ENCODE measurements at places on chromosomes 2 and 18.
A peak's percentile ranks its signal among the peaks of the same experiment; 100 is the strongest.

- no peak for DNase-seq
Measured at GRCh38 chr2:46460241-46460921, 19.0 kb upstream of the TMEM247 start.

DNA sequence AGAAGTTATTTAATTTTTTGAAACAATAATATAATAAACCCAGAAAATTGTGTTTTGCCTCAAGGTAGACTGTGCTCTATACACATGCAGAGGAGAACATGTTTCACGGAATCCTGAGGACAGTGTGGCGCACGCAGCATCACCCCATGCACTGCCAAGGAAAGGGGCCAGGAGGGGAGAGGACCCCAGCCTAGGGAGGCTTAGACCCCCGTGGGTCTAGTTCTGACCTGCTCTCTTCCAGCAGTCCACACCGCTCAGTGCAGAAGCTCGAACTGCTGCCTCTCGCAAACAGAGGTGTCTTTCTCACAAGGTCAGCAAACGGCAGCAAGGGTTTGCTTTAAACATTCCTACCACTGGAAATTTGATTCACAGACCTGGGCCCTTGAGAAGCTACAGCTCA lies 51.5 kb upstream of the KIDINS220 start:
- no peak for DNase-seq

DNA sequence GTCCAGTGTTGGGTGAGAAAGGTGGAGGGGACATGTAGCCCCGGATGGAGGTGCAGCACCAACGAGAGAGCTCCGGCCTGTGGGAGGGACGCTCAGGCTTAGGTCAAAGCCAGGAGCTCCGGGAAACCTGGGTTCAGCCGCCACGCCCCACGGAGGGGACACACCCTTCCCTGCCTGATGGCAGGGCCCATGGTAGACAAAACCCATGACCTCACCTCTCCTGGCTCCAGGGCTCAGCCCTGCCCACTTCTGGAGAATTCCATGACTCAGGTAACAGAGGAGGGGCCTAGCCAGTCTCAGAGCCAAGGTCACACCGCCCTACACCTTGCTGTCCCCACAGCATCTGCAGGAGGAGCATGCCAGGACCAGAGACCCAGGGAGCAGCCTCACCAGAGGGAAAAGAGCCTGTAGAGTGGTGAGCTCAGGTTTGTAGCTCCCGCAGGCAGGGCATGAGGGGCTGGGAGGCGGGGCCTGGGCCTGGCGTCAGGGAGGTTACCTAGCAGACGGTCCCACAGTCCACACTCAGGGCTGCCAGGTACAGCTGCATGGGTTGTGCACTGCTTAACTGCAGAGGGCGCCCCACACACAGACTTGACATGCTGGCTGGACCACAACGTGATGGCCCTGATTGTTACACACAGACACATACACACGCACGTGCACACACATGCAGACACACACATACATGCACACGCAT lies 70.8 kb upstream of the SMAD7 start:
- DNase-seq: no peak

- DNase-seq: no peak
Measured at GRCh38 chr2:175036582-175037018, 31.4 kb upstream of the CHN1 start.

DNA sequence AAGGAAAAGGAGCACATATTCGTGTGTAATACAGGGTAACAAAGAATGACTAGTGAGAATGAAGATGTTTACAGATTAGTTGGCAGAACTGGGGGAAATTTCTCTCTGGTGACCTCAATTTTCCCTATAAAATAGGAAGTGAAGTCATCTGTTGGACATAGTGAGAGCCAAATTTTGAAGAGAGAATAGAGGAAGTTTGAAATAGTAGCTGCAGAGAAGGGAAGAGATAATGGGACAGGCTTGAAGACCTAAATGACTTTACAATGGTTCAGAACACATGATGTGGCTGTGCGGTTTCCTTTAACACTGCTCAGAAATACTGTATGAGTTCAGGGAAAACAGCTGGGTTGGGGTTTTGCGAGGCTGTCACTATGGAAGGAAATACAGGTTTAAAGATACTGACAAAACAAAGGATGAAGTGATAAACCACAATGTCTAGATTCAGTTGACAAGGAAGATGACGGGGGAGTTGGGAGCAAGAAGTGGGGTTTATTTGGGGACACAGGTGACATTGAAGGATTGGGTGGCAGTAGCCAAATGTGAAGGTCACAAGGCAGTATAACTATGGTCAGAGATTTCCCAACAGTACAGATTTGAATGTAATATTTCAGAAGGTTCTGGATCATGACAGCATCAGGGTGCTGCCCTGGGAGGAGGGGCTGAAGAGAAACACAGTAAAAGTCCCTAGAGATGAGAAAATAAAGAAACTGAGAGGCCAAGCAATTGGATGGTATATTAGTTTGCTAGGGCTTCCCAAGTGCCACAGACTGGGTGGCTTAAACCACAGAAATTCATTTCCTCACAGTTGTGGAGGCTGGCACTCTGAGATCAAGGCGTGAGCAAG lies 82.6 kb upstream of the TANK start:
- peak; percentile 39 for DNase-seq

DNA sequence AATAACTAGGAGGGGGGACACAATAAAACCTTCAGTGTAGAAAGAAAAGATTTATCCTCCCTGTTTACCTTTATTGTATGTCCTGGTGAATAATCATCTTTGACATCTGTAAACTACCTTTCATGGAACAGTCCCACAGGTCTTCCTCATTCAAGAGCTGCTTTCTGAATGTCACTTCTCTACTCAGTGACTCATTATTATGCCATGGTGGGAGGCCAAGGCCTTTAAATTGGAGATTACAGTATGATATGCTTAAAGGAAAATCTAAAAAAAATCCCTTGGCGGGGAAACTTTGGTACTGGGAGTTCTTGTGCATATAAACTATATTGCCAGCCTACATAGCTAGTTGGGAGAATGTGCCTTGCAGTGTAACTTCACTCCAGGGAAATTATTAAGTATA lies 713.0 kb downstream of the TDRD15 start:
- DNase-seq: no peak

DNA sequence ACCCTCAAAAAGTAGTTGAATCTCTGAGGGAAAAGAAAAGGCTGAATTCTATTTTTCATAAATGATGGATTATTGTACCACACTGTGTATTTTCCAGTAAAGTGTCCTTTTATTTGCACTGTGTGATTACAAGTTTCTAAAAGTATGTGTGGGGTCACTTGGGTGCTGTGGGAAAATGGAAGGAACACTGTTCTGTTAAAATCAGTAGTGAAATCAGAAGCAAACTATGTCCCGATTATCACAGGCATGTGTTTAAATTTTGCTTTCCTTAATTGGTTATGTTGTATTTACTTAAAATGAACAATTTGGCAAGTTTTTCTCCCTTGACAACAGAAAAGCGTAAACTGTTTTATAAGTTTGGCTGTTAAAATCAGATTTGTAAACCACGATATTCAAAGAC lies 353.1 kb downstream of the ARHGAP15 start:
- DNase-seq: no peak

GRCh38 chr2:37975808-37976207 lies 50.7 kb downstream of the RMDN2 start:
- no peak for DNase-seq

DNA sequence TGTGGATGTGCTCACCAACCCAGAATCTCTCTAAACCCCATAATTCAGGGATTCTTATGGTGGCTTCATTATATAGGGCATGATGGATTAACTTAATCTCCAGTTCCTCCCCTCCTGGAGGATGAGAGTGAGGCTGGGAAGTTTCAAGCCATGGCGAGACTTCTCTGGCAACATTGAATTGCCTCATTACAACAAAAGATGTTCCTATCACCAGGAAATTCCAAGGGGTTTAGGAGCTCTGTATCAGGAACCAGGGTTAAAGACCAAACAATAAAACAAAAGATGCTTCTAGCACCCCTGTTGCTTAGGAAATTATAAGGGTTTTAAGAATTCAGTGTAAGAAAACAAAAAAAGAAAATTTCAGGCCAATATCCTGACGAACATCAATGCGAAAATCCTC lies 100.1 kb downstream of the NAB1 start:
- DNase-seq: no peak

DNA sequence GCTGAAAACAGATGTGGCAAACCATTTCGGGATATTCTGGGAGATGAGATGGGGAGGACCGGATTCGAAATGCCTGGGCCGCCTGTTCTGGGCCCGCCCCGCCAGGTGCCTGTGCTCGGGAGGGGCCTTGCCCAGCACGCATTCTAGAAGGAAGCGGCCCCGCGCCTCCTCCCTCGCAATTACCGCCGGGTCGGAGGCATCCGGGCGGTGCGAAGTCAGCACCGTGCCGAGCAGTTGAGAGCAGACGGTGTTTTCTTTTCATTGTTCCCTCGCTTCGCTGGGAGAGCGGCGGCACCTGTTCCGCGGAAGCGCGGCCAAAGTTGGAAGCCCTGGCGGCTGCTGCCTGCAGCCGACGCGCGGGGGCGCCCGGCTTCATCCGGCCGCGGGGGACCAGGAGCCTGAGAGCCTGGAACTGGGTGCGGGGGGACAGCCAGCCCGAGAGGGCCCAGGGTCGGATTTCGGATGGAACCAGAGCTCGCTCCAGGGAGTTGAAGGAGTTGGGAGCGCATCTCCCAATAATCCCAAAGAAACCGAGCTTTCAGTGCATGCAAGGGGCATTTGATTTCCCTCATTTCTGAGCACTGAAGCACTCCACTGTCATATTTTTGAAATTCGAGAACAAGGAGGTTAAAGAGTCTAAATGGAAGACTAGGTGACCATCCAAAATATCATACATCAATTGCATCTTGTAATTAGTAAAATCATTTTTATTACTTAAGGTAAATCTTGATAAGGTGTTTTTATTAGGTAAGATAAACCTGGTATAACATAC lies 241.8 kb upstream of the RAB12 start:
- DNase-seq: no peak

GRCh38 chr2:28647682-28648081 lies 103.9 kb upstream of the PPP1CB start:
- DNase-seq: no peak

DNA sequence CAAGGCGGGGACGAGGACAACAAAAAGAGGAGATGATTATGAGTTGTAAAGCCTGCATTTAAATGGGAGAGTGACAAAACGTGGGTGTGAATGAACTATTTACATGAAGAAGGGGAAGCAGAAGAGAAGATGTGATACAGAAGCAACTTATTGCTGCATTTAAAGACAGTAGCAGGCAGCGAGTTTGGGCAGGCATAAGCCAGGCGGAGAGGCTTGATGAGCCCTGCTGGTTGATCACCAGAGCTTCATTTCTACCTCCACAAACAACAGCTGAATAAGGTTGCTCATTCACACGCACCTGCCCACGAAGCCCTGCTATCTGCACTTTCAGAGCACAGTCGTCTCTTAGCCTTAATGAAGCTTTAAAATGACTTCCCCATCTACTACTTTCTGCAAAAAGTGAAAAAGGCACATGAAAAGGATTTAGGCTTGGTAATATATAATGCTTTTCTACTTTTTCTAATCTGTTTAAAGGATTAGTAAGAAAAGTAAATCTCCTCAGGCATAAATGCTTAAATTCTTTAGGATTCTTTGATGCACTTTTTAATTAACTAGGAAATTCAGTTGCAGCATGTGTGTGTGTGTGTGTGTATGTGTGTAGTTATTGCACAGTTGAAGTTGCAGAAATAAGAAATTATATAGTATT lies 3.1 kb downstream of the SLC38A11 start:
- DNase-seq: no peak
